ENCODE measurements at places on chromosomes 3 and 15.

DNA sequence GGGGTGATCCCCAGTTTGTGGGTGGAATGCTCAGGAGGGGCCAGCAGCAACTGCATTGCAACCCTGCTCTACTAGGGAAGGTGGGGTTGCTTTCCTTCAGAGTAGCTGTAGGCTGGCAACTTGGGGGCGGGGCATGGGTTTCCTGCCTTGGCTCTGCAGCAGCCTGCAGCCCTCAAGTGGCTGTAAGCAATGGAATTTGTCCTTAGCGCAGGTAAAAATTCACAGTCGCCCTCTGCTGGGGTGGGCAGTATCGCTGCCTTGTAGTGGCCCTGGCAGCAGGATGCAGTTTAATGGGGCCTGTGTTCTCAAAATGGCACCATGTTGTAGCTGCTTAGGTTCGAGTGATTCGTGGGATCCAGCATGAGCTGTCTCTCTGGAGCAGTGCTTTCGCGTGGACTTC is 29.8 kb downstream of the STT3B start:
- DNase-seq: peak; percentile 9
- H3K27me3 ChIP-seq: no peaks in the 10 kb centered on the region
- H3K4me3 ChIP-seq: peak overlapping the region; percentile 47
- H3K27ac ChIP-seq: peak overlapping the region; percentile 9
- peaks cover 44% of the 10 kb centered on the region for H3K36me3 ChIP-seq

- DNase-seq: no peak
- H3K36me3 ChIP-seq: no peaks in the 10 kb centered on the region
- no peak overlapping the region for H3K27ac ChIP-seq
- H3K27me3 ChIP-seq: no peaks in the 10 kb centered on the region
- H3K4me3 ChIP-seq: no peak overlapping the region
These were observed 257.6 kb upstream of the STT3B start for GRCh38 chr3:31275038-31275572.

- DNase-seq: no peak
- H3K36me3 ChIP-seq: no peaks in the 10 kb centered on the region
- H3K4me3 ChIP-seq: no peak overlapping the region
- peaks cover 6% of the 10 kb centered on the region for H3K4me1 ChIP-seq
These were observed 3.1 kb upstream of the CFAP100 start for GRCh38 chr3:126391631-126392030.

- no peak overlapping the region for H3K27ac ChIP-seq
- no peaks in the 10 kb centered on the region for H3K36me3 ChIP-seq
- DNase-seq: no peak
These were observed 11.6 kb downstream of the TMEM212 start for GRCh38 chr3:171854649-171855305.

- no peaks in the 10 kb centered on the region for H3K4me1 ChIP-seq
- H3K27me3 ChIP-seq: no peaks in the 10 kb centered on the region
- H3K36me3 ChIP-seq: peaks cover 3% of the 10 kb centered on the region
- H3K4me3 ChIP-seq: no peak overlapping the region
- DNase-seq: no peak
- H3K27ac ChIP-seq: no peak overlapping the region
These were observed 34.5 kb upstream of the ABHD10 start for GRCh38 chr3:111944372-111944771.

GRCh38 chr3:153260681-153261080 is 98.7 kb downstream of the RAP2B start:
- no peak for DNase-seq
- peaks cover 9% of the 10 kb centered on the region for H3K4me1 ChIP-seq
- H3K27me3 ChIP-seq: no peaks in the 10 kb centered on the region

DNA sequence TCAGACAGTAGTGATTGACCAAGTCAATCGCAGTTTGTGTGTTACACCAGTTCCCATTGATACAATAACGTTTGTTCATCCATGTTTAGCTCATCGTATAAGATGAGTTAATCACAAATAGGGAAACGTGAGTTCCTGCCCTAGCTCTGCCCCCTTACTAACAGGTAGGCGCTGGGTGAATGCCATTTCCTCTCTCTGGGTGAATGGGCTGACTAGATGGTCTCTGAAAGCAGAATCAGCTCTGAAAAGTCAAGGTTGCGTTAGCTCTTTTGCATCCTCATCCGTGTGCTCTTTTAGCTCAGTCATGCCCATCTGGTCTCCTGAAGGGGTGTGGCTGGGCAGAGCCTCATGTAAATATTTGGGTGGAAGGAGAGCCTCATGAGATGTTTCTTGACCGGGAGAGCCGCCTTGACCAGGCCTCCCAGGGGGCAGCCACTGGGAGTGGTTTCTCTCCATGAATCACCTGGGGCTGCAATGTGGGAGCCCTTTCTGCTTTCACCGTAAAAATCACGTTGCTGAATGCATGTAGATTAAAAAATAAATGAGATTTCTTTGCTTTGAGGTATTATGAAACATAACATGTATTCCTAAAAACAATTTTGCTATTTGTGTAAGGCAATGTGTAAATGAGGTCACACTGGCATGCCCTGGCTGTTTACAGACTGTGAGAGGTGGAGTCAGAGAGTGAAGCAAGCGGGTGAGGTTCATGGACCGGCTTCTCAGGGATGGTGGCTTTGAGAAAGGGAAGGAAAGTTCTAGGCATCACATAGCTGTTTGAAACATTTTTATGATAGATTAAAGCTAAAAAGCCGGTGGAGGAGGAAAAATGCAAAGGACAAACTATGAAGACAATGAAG is 108.4 kb upstream of the RASGRP1 start:
- H3K27ac ChIP-seq: peak overlapping the region; percentile 94
- no peak for DNase-seq
- H3K4me3 ChIP-seq: peak overlapping the region; percentile 19
- no peaks in the 10 kb centered on the region for H3K27me3 ChIP-seq
- H3K36me3 ChIP-seq: peaks cover 9% of the 10 kb centered on the region
- H3K4me1 ChIP-seq: peaks cover 66% of the 10 kb centered on the region

DNA sequence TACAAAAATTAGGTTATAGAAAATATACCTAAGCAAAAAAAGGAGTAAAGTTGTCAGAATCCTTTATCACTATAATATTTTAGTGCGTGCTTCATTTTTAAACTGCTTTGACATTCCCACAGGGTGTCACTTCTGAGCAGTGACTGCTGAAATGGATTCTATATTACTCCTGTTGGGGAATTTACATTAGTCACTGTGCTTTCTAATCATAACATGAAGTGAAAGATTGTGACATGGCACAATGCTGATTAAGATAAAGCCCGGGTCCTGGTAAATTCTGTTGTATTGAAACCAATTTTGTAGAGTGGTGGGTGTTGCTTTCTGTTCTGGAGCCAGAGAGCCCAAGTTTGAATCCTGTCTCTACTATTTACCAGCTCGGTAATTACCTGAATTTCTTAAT is 36.4 kb upstream of the EHHADH start:
- H3K36me3 ChIP-seq: peaks cover 11% of the 10 kb centered on the region
- H3K4me1 ChIP-seq: no peaks in the 10 kb centered on the region
- DNase-seq: no peak

- no peak for DNase-seq
- H3K36me3 ChIP-seq: no peaks in the 10 kb centered on the region
- H3K4me1 ChIP-seq: no peaks in the 10 kb centered on the region
- H3K27me3 ChIP-seq: no peaks in the 10 kb centered on the region
These were observed 580.4 kb downstream of the ROBO1 start for GRCh38 chr3:79187426-79187825.

DNA sequence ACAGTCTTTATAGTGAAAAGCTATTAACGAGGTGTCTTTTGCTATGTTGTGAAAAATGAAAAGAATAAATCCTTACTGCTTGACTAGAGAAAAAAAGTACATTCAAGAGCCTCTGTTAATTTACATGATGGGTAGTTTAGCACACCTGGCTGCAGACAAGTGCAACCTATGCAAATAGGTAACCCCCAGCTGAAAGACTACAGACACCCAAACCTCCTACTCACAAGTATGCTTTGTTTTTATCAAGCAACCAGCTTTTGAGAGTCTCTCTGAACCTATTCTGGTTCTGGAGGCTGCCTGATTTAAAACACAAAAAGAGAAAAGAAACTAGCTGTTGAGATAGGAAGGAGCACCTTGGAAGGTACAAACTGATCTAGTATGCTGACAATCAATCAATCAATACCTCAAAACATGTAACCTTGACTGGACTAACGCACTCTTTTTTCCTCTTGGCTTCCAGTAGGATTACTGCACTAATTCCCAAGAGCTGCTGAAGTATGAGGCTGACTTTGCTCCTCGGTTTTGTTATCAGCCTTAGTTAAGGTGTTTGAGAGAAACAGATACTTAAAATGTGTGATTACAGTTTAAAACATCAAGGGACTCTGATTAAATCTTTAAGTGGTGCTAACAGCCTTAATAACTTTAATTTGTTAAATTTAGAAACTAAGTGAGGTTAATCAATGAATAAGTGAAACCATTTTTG is 63.6 kb downstream of the OSBPL10 start:
- H3K4me1 ChIP-seq: peaks cover 21% of the 10 kb centered on the region
- peak overlapping the region; percentile 69 for H3K27ac ChIP-seq
- H3K36me3 ChIP-seq: peaks cover 15% of the 10 kb centered on the region
- H3K27me3 ChIP-seq: no peaks in the 10 kb centered on the region
- no peak for DNase-seq

DNA sequence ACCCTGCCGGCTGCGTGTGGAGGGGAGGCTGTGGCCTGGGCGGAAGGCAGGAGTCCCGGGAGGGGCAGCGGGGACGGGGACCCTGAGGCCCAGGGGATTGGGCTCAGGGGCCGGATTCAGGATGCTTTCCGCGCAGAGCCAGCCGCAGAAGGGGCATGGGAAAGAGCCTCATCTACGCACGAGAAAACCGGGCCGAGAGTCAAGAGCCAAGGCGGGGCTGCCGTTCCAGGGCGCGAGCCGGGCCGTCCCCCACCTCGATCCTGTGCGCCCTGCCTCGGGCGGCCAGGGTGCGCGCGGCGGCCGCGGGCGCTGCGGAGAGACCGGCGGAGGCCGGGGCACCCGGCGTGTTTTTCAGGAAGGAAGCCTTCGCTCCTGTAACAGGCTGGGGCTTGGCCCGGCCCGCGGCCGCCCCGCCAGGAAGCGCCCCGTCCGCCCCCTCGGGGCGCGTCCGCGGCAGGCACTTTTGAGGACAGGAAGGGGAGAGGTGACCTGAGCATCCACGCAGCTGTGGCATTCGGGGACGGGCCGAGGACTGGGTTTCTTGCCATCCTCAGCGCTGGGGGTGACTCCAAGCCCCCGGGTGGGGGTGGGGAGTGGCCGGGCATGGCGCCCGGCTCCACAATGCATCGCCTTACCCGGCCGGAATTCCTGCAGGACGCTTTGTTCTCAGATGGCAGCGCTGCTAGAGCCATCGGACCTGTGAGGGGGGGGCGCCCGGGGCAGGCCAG is 62.3 kb upstream of the GATA2 start:
- peaks cover 6% of the 10 kb centered on the region for H3K4me1 ChIP-seq
- H3K4me3 ChIP-seq: no peak overlapping the region
- H3K27ac ChIP-seq: no peak overlapping the region
- peak; percentile 11 for DNase-seq

DNA sequence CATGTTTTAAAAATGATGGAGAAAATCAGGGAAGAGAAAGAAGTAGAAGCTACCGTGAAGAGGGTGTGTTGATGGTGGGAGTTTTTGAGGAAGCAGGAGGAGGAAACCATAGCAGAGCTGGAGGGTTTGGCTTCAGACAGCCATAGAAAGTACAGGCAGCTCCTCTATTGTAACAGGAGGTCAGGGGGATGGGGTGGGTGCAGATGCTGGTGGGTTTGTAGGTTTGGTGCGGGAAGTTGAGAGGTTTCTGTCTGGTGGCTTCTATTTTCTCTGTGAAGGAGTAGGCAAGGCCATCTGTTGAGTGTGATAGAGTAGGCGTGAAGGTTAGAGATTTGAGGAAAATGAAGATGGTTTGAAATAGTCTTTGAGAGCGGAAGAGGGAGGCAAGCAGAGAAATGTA is 97.7 kb upstream of the TBC1D5 start:
- H3K27me3 ChIP-seq: peaks cover 4% of the 10 kb centered on the region
- no peak overlapping the region for H3K27ac ChIP-seq
- no peaks in the 10 kb centered on the region for H3K4me1 ChIP-seq
- DNase-seq: no peak

DNA sequence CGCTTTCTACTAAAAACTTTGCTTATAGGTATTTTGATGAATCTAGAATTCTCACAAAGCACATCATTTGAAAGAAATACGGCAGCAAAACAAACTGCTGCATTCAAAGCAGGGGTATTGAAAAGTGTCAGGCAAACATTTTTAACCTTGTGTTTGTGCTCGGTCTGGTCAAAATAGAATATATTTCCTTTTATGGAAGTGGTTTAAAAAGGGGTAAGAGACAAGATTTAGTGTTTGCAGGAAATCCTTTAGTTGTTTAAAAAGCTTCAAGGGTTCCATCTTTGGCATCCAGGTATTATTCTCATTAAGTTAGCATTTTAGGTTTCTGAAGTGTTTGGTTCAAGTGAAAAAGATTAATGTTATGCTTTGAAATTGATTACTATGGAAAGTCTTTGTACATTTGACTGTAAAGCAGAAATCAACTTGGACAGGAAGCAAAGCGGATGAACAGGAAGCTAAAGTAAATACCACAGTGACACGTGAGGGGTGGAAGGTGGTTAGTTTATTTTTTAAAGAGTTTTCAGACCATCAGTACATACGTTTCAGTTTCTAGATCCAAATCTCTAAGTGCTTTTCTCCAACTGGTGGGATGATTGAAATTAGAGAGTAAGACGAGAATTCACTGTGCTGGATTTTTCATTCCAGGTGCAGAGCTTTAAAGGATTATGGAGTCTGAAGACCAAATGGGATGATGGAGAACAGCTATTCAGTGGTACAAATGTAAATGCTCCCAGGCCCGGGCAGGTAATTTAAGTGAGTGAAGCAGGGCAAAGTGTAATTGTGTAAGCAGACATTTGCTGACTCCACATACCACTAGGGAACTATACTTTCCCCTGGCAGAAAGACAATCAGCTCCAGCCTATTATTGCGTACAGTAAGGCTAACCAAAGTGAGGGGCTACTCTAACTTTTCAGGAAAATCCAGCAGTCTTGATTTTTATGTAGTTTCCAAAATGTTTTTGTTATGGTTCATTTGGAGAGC is 341.8 kb upstream of the TBL1XR1 start:
- peak overlapping the region; percentile 5 for H3K4me3 ChIP-seq
- peaks cover 30% of the 10 kb centered on the region for H3K4me1 ChIP-seq
- H3K36me3 ChIP-seq: peaks cover 1% of the 10 kb centered on the region
- DNase-seq: no peak
- H3K27ac ChIP-seq: peak overlapping the region; percentile 80

DNA sequence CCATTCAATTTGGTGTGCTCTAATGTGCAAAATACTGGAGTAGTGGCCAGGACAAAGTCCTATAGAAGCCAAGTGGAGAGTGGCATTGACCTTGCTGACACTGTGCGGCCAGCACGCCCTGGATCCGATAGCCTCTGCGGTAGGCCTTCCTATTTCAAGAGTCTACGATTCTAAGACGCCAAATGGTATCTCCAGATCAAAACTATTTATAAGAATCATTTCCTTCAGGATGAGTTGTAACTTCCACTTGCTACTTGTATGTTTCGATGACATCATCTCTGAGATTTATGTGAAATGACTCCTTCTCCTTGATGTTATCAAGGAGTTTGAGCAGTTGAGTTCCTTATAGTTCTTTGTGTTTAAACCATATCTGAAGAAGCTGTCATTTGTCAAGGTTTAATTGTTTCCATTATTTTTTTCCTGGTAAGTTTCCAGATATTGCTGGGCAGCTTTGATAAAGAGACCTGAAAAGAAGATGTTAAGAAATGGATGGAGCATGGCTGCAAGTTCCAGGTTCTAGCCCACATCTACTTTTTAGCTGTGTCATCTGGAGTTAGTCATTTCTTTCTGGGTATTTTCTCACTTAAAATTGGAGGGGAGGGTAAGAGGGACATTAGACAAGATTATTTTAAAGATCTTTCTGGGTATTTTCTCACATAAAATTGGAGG is 71.8 kb downstream of the TMEM44 start:
- no peak overlapping the region for H3K4me3 ChIP-seq
- no peak for DNase-seq
